Activated naive CD4-positive, alpha-beta T cell treated with anti-CD3 and anti-CD28 coated beads, Interleukin-2, amount 50 U/mL, for 72 hours (primary cell): ENCODE measurements at places on chromosomes 13 and 19.

GRCh38 chr13:114027046-114027715, 53.3 kb upstream of the C13orf46 start:
- no peak for DNase-seq

DNA sequence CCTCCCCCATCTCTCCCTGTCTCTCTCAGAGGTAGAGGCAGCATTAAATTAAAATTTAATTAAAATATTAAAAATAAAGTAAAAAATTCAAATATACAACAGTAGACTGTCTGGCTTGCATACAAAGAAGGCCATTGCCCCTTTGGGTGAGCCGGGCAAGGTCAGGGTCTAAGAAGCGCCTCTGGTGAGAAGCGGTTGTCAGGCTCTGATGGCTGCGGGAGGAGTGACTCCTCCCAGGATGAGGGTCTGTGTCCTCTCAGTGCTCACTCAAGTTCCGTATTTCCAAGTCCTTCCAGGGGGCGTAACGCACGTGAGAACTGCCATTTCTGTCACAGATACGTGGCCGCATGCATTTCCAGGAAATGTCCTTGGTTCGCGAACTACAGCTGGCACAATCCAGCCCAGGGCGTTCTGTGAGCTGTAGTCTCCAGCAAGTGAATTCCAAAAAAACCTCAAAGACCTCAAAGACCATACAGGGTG, 737 bp upstream of the ZNF181 start:
- no peak for DNase-seq

GRCh38 chr13:34833562-34834182, 108.4 kb upstream of the NBEA start:
- DNase-seq = no peak

GRCh38 chr13:72180253-72180952, 313.4 kb upstream of the DACH1 start:
- no peak for DNase-seq

DNA sequence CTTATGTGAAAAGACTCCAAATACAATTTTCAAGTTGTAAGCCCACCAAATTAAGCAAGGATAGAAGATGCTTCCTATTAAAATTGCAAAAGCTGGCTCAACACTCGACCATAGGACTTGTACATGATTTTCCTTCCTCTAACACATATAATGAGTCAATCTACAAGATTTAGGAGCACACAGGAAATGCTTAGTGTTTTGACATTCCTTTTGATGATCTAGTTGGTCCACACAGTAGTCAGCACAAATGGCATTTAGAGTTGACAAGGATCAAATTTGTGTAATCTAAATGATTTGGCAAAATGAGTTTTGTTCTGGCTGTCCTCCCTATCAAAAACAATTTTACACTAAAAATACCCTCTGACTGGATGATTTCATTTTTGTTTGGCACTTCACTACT, 340.2 kb downstream of the DIAPH3 start:
- no peak for DNase-seq

DNA sequence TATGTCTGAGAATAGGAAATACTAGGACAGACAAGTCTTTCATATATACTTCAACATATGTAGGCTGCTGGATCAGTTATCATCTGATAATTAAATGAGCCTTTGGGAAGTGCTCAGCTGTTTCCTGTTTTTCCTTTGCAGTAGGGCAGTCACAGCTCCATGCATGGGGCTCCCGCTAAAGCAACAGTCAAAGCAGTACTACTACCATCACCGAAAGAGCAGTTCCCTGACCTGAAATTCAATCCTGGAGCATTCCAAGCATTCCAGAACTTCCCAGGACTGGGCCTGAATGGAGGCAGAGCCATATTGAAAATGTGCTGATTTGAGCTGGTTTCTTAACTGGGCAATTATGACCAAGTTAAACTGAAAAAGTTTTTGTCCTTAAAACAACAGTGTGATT, 20.5 kb downstream of the MICU2 start:
- no peak for DNase-seq

DNA sequence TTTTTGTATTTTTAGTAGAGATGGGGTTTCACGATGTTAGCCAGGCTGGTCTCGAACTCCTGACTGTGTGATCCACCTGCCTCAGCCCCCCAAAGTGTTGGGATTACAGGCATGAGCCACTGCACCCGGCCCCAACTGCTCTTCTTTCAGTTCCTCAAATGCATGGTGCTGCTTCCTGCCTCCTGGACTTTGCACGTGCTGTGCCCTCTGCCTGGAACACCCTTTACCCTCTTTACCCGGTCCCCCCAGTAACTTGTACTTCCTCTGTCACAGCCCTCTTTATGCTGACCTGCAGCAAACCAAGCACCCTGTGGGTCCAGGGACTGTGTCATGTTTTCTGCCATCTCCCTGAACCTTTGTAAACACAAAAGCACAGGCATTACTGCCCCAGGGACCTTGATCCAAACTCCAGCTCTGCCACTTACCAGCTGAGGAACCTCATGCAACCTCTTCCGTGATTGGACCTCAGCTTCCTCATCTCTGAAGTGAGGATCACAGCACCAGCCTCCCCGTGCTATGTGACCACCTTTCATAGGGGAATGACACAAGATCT, 3.8 kb downstream of the BLVRB start:
- no peak for DNase-seq

- no peak for DNase-seq
These were observed 96.8 kb upstream of the DOCK9 start for GRCh38 chr13:99074693-99075092.

DNA sequence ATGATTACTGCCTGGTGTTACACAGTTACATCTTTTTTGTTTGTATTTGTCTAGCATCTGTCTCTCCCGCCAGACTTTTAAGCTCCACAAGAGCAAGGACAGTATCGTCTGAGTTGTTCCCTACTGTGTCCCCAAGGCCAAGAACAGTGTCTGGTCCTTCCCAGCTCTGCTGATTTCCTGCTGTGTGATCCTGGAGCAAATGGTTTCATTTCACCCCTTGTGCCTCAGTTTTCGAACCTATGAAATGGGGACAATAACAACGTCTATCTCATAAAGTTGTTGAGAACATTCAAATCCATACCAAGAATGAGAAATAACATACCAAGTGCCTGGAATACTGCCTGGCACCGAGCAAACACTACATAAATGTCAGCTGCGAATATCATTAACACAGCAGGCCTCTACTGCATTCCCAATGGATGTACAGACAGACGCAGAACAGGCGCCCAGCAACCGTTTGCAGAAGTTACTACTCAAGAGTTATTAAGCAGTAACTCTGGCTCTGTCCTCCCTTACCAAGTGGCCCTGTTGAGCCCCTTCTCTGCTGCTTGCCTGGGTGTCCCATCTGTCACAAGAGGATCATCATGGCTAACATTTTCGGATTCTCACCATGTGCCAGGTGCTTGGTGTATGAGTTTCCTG, 11.4 kb downstream of the XRCC1 start:
- DNase-seq = no peak
